Activated CD8-positive, alpha-beta T cell treated with anti-CD3 and anti-CD28 coated beads, Interleukin-2, amount 10 ng/mL, durations not matched to agents 7 days and 5 days (primary cell): ENCODE measurements at places on chromosomes 3 and 15. TPM values are rescaled to one million over a fixed set of nuclear protein-coding genes. Genes with fewer than 3 reads are reported as not detected.

- H3K36me3 ChIP-seq = no peaks in the 10 kb centered on the region
- no peak for DNase-seq
- H3K27ac ChIP-seq = no peak overlapping the region
- H3K4me1 ChIP-seq = peaks cover 2% of the 10 kb centered on the region
These were observed 14.6 kb upstream of the TFRC start for GRCh38 chr3:196096382-196096953.

Gene CERS3
- total RNA-seq = 0.18 TPM

Gene TTLL13
- total RNA-seq = 1.3 TPM

Gene ZPLD1
- total RNA-seq = not detected

Gene GOLGA8T
- total RNA-seq = 0.94 TPM

DNA sequence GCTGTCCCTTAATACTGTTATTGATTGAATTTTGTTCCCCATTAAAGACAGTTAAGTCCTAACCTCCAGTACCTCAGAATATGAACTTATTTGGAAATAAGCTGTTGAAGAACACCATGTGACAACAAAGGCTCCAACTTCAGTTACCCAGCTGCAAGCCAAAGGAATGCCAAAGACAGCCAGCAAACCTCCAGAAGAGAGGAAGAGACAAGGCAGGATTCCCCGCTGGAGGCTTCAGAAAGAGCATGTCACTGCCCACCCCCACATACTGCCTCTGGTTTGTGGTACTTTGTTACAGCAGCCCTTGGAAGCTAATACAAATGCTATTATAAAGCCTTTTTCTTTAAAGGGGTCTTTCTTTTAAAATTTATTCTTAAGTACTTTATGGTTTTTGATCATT, 18.4 kb upstream of the NEK10 start:
- no peak overlapping the region for H3K4me3 ChIP-seq
- H3K36me3 ChIP-seq = peaks cover 28% of the 10 kb centered on the region
- H3K27ac ChIP-seq = no peak overlapping the region
- no peak for DNase-seq
- H3K27me3 ChIP-seq = no peaks in the 10 kb centered on the region

- no peaks in the 10 kb centered on the region for H3K36me3 ChIP-seq
- no peak overlapping the region for H3K27ac ChIP-seq
- H3K4me3 ChIP-seq = no peak overlapping the region
- peaks cover 6% of the 10 kb centered on the region for H3K27me3 ChIP-seq
These were observed 151.2 kb downstream of the MYRIP start for GRCh38 chr3:39960515-39961191.

DNA sequence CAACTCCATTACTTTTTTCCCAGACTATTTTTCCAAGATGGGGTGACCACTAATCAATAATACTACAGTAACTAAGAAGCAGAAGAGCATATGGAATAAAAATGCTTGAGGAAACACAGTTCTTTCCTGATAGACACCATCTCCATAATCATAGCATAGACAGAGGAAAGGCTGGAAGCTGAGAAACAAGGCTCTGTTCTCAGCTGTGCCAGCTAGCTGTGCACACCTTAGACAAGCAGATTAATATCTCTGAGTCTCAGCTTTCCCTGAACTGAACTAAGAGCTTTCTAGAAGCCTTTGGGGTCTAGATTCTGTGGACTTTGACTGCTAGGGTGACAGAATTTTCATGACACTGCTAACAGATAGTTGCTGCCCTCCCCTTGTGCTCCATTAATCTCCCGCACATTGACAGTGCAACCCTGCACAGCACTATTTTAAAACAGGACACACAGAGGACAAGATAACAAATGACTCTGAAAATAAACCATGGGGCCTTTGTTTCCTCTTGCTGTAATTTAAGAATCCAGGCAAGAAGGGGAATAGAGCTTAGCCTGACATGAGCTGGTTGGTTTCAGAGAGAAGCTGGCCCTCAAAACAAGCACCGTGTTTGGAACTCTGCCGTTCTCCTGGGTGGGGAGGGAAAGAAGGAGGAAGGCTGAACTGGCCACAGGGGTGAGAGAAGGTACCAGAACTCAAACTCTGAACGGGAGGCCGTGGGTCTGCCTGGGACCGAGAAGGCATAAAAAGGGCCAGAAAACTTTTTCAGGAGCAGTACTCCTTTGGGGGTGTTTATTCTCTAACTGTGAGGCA, 67.4 kb downstream of the ATP13A5 start:
- no peak for DNase-seq
- H3K36me3 ChIP-seq = no peaks in the 10 kb centered on the region
- no peak overlapping the region for H3K27ac ChIP-seq

DNA sequence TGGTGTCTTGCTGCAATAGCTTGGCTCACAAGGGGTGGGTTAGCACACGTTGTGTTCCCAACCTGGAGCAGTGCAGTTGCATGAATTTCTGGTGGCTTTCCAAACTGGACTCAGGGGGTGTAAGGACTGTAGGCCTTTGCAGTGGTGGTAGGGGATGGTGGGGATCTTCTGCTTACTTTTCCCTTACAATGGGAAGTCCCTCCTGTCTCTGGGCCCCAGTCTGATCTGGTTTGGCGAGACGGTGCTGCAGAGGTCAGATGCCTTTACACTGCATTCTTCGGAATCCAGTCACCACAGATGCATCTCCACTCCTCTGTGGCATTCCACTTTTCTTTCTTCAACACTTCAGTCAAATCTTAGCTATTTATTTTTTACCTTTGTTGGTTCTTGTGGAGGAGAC, 132.1 kb downstream of the DOCK3 start:
- H3K27me3 ChIP-seq = no peaks in the 10 kb centered on the region
- H3K4me3 ChIP-seq = no peak overlapping the region
- H3K4me1 ChIP-seq = no peaks in the 10 kb centered on the region
- no peak overlapping the region for H3K27ac ChIP-seq
- DNase-seq = no peak
- peaks cover 3% of the 10 kb centered on the region for H3K36me3 ChIP-seq

DNA sequence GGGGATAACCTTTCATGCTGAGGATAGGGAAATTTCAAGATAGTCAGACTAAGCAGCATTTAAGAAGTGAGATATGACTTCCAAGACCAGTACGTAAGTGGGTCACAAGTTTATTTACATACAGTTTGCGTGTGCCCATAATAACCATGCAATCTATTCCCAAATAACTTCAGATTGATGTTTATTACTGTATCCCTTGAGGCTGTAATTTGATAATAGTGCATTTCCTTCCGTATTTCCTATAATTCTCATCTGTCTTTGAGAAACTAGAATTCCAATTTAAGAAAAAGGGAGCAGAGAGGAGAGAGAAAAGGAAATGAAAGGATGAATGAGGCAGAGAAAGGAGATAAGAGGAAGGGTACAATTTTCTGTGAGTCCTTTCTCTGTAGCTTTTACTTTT, 1073.1 kb downstream of the EPHA3 start:
- H3K27ac ChIP-seq = no peak overlapping the region
- no peaks in the 10 kb centered on the region for H3K27me3 ChIP-seq
- no peak overlapping the region for H3K4me3 ChIP-seq

Gene LCTL
- not detected for total RNA-seq

- H3K27ac ChIP-seq = no peak overlapping the region
- DNase-seq = peak; percentile 72
- peaks cover 23% of the 10 kb centered on the region for H3K27me3 ChIP-seq
- H3K36me3 ChIP-seq = no peaks in the 10 kb centered on the region
- H3K4me3 ChIP-seq = no peak overlapping the region
- H3K4me1 ChIP-seq = peaks cover 4% of the 10 kb centered on the region
These were observed 412 bp upstream of the CTXN2 start for GRCh38 chr15:48190932-48191573.

DNA sequence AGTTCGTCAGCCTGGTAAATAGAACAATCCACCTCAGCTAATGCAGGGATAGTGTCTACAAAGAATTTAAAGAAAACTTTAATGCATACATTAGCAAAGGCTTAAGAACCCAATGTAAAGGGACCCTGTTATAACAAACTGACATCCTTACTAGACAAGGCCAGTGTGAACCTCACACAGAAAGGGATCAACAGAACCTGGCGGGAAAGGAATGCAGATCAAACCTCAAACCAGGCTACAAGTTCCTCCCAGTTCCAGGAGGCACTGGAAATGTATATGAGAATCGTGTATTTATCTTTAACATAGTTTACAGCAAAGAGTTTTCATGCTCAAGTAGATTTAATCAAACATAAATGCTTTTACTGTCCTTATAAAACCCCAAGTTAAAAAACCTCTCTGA, 37.6 kb upstream of the ATP11B start:
- no peak overlapping the region for H3K4me3 ChIP-seq
- H3K27ac ChIP-seq = no peak overlapping the region
- no peak for DNase-seq

DNA sequence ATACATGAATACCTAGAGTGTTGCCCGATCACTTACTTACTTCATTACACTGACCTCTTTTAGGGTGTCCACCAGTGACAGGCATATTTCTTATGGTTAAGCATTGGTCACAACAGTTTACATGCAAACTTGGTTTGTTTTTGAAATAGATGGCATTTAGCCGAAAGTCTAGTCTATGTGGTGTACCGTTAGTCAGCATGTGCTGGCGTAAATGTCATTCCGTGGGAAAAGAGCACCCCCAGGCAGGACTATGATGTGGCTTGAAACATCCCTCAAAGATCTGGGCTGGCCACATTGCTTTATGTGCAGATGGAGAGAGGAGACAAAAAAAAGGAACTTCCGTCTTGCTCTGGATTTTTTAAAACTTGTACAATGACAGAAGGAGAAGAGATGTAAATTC, 357.0 kb upstream of the ICE2 start:
- peaks cover 18% of the 10 kb centered on the region for H3K4me1 ChIP-seq
- no peak overlapping the region for H3K27ac ChIP-seq
- no peak overlapping the region for H3K4me3 ChIP-seq
- no peak for DNase-seq
- peaks cover 15% of the 10 kb centered on the region for H3K27me3 ChIP-seq
